ENCODE measurements at places on chromosomes 2 and 18.

DNA sequence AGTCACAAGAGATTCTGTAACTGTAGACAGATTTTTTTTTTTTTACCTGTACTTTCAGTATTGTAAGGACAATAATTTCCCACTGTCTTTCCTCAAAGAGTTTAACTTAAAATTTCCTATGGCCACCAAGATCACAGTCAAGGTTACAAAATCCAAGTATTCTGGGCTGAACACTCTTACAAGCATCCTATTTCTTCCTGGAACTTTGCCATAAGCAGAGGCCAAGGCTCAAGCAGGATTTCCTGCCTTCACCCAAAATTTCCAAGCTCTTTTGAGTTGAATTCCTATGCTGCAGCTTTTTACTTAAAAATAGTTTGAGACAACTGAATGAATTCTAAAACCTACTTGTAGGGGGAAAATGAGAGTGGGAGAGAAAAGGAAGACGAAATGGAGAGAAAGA lies 299.4 kb downstream of the ZNF516 start:
- no peak for DNase-seq

DNA sequence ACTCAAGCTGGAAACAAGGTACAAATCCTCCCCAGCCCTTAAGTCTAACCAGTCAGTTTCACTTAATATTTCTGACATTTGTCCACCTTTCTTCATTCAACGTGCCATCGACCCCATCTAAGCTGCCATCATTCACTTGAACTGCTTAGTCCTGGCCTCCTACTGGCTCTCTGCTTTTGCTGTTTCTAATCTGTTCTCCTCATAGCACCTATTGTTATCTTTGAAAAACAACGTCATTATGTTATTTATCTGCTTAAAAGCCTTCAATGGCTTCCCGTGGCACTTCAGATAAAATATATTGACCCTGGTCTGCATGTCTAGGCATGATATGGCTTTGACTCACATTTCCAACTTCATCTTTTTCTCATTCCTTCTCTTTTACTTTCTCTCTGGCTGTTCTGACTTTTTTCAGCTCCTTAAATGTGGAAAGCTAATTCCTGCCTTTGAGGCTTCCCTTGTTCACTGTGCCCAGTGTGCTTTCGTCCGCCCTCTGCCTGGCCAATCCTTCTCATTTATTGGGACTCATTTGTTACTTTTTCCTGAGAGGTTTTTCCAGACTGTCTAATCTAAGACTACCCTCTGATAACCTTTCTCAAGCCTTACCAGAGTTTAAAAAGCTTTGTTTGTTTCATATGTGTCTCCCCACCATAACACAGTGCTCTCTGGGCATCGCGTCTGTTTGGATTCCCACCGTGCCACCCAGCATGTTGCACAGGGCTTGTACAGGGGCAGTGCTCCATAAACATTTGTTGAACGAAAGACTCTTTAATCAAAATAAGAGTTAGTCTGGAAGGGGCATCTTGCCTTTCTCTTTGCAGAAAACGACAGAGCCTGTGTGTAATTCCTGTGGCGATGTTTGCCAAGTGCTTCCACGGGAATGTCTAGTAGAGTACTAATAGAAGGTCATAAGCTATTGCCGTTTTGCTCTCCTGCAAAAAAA lies 183.9 kb downstream of the FMNL2 start:
- no peak for DNase-seq

GRCh38 chr2:48459466-48459865 lies 70.5 kb upstream of the STON1 start:
- DNase-seq: no peak

DNA sequence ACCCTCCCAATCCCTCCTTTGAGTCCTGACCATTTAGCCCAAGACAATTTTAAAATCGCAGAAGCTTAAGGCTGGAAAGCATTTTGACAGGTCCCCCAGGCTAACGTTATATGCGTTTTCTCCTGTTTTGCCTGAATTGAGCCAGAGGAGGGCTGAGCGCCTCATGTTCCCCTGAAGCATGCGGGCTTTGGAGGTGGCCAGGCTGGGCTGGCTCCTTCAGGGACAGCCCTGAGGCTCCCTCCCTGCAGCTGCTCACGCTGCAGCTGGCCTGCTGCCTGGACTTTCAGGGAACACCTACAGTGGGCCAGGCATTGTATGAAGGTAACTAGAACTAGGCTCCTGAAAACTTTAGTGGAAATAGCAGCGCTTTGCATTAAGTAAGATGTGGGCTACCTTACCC lies 179.2 kb downstream of the ACKR3 start:
- DNase-seq: no peak

DNA sequence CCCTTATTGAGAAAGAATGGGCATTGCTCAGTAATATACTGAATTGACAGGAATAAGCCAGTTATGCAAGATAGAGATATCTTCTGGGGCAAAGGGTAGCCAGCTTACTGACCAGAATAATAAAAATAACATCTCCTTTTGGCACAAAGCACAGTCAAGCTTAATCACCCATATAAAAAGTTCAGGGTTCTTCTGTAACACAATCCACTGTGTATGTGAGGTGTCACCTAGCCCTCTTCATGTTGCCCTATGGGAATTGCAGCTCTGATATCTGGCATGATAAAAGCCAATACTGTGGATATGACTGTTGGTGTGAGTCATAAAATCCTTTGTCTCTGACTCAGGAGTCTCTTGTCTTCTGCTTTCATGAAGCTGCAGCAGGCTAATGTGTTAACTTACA lies 90.8 kb downstream of the DSEL start:
- no peak for DNase-seq

GRCh38 chr2:143420313-143420712 lies 291.1 kb downstream of the ARHGAP15 start:
- DNase-seq: peak; percentile 43

- DNase-seq: no peak
These were observed 283.7 kb upstream of the VWC2L start for GRCh38 chr2:214127170-214127569.

- no peak for DNase-seq
These were observed 191.7 kb downstream of the PRKCE start for GRCh38 chr2:45843136-45843535.

DNA sequence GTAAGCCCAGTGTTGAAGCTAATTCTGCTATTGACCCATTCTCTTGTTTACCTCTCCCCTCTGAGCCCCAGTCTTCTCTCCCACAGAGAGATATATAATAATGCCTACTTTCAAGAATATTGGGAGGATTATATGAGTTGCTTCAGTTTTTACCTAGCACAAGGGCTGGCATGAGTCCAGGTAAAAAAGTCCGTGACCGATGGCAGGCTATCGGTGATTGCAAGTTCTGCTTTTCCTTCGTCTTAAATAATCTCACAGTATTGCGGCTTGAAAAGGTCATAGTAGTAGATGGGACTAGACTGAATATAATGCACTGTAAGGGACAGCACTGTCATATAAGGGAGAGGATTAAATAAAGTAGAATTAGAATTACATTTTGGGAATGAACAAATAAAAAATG lies 77.6 kb downstream of the KIF5C start:
- DNase-seq: no peak

DNA sequence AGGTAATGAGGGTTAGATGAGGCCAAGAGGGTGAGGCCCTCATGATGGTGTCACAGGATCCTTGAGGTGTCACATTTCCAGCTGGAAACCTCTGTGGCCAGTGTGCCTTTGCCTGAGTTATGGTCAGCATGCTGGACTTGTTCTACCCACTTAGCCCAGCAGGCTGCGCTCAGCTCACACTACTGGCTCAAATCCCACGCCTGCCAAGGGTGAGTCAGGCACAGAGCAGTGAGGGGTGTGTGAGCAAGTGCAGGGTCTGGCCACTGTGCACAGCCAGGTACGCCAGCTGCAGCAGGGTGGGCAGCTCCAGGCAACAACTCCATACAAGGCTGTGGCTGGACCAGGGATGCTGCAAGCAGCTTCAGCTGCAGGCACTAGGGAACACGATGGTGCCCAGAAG lies 616.6 kb upstream of the FSHR start:
- no peak for DNase-seq

GRCh38 chr18:5073026-5073944 lies 123.8 kb downstream of the AKAIN1 start:
- peak; percentile 15 for DNase-seq

- DNase-seq: no peak
These were observed 84.9 kb downstream of the TPO start for GRCh38 chr2:1498176-1498575.

- no peak for DNase-seq
These were observed 46.9 kb downstream of the TMEM17 start for GRCh38 chr2:62459106-62459505.

DNA sequence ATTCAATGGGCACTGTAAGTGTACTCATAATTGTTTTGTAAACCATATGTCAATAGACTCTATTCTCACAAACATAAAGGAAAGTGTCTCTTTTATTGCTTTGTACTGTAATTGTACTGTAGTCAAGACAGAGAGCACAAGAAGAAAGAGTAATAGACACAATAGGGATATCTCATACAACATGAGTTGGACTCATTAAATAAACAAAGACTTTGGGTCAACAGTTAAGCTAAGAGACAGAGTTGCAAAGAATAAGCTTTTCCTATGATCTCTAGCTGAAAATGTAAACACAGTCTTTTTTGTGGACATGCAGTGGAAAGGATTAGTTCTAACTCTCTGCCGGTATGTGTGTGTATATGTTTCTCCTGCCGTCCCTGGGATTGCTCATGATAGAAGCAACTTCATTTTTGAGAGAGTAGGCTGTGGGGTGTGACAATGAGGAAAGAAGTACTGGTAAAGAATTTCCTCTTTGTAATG lies 13.9 kb upstream of the KYNU start:
- DNase-seq: no peak

- no peak for DNase-seq
These were observed 39.7 kb upstream of the MRPL19 start for GRCh38 chr2:75606761-75607399.

- no peak for DNase-seq
These were observed 23.3 kb downstream of the LDLRAD4 start for GRCh38 chr18:13241893-13242175.

- no peak for DNase-seq
These were observed 63.5 kb downstream of the CAVIN2 start for GRCh38 chr2:191783416-191783815.

DNA sequence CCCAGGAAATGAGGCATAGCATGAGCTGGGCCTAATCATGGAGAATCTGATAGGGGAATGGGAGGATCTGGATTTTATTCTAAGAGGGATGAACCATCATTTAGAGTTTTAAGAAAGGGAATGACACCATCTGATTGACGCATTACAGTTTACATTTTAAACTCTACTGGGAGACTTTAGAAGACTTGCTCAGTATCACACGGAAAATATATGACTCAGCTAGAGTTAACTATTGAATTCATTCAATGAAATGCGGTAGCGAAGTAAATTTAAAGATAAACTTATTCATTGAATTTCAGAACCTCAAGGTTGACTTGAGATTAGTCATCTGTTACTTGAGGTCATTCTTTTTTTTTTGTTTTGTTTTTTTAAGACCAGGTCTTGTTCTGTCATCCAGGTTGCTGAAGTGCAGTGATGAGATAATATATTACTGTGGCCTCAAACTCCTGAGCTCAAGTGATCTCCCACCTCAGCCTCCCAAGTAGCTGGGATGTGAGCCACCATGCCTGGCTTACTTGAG lies 25.0 kb downstream of the MC4R start:
- DNase-seq: no peak

DNA sequence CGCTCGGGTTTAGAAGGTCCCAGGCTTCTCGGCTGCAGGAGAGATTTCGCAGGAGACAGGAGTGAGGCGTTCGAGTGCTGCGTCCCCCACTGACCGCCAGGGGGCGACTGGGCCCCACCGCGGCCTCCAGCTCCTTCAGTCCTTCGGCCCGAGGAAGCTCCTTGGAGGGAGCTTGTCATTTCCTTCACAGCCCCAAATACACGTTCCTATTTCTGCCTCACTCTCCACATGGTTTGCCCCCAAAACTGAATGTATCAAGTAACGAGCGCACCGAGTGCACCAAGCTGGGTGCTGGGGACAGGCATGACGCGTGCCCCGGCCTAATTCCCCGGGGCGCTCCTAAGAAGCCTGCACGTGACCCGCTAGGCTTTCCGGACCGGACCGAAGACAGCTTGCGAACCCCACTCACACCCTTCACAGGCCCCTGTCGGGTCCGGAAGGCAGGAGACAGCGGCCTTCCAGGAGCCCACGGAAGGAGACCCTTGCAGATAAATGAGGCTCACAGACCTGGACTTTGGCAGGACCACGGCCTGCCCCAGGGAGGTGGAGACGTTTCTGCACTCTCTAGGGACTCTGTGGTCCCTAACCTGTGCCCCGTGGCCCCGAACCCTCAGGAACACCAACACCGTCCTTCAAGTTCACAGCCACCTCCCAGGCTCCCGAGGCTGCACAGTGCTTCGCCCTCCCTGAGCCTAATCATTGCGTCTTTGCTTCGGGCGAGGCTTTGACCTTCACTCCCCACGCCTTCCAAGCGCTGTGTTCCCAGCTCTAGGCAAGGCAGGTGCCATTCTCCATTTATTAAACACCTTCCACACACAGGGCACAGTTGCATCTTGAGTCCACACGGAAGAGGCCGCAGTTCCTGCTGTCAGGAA lies 13.0 kb upstream of the FAHD2A start:
- peak; percentile 21 for DNase-seq

DNA sequence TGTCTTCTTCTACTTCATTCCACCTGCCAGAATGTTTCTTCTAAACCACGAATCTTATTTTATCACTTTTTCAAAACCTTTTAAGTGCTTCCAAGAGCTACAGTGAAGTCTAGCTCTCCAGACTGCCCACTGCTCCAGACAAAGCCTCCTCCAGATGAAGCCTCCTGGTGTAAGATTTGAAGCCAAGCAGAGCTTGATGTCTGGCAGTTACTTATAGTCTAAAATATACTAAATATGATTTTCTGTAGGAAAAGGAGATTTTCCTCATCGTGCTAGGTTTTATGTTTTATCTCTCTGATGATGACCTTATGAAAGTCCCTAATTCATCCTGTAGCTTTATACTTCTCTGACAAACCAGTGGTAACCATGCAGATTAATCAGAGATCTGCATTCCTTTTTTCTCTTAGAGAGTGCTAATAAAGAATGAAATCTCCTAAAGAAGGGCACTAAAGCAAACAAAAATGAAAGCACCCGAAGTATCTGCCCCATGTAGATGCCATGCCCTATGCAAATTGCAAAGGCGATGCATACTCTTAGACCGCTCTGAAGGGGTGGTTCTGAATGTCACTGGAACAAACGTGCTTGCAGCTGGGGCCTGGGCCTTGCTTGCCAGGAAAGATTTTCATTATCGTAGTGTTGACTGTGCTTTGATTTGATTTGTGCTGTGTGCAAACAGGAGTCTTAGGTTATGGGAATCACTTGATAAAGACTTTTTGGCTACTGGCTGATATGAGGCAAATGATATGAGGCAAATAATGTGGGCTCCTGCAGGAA lies 314.2 kb downstream of the PID1 start:
- DNase-seq: no peak

DNA sequence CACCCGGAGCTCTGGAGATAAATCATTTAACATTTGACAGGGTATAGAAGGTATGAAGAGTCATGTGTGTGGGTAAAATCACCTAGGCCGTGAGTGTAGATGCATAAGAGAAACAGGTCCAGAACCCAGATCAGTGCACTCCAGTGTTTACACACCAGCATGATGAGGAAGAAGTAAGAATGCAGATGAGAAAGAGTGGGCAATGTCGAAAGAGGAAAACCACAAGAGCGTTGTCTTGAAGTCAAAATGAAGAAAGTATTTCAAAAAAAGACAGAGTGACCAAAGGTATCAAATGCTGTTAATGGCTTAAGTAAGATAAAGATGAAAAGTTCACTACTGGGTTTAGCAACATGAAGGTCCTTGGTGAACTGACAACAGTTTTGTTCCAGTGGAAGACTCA lies 32.0 kb upstream of the PLB1 start:
- DNase-seq: no peak

GRCh38 chr2:5938566-5938896 lies 246.3 kb downstream of the SOX11 start:
- no peak for DNase-seq

Data from CD4-positive, alpha-beta T cell treated with Interleukin-15 for 4 hours (primary cell).